ENCODE measurements at places on chromosomes 5 and 9. TPM values are rescaled to one million over a fixed set of nuclear protein-coding genes. Genes with fewer than 3 reads are reported as not detected.

GRCh38 chr5:177366528-177367322, 9.0 kb downstream of the RGS14 start:
- no peak for DNase-seq

GRCh38 chr5:168121138-168121494, 170.3 kb upstream of the WWC1 start:
- no peak for DNase-seq

DNA sequence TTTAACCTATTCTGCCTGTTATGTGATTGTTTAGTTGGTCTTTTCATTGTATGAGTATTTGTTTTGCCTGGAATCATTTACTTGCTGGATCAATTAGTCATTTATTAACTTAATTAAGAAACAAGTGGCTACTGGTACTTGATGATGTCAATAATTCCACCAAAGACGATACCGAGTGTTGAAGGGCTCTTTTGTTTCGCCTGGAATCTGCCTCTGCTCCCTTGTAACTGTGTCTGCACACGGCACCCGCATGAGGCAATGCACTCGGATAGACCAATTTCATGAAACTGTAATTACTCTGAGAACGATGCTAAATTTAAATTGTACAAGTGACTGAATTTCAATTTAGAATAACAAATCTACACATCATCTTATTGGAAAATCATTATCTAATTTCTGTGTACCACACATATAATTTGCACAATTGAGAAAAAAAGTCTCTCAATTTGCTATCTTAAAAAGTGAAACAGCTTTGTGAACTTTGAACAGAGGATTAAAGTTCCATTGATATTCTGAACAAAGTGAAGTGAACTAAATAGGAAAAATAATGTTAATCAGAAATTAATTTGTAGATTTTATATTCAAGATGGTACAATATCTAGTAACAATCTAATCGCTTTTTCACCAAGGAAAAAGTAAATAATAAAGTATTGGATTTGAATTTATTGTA, 143.2 kb downstream of the CTNND2 start:
- DNase-seq: no peak

The GABRA6 gene
- not detected for total RNA-seq
